Stimulated activated CD4-positive, alpha-beta T cell treated with anti-CD3 and anti-CD28 coated beads, TNF-alpha, amount 100 ng/mL, for 1 hour (primary cell): ENCODE measurements at places on chromosomes 16 and 17.

GRCh38 chr17:14942526-14943190 is 322.5 kb downstream of the PMP22 start:
- DNase-seq: no peak

GRCh38 chr17:43830510-43831140 is 2.3 kb downstream of the MPP3 start:
- DNase-seq: no peak

GRCh38 chr17:7647018-7647417 is 3.7 kb upstream of the ATP1B2 start:
- no peak for DNase-seq

DNA sequence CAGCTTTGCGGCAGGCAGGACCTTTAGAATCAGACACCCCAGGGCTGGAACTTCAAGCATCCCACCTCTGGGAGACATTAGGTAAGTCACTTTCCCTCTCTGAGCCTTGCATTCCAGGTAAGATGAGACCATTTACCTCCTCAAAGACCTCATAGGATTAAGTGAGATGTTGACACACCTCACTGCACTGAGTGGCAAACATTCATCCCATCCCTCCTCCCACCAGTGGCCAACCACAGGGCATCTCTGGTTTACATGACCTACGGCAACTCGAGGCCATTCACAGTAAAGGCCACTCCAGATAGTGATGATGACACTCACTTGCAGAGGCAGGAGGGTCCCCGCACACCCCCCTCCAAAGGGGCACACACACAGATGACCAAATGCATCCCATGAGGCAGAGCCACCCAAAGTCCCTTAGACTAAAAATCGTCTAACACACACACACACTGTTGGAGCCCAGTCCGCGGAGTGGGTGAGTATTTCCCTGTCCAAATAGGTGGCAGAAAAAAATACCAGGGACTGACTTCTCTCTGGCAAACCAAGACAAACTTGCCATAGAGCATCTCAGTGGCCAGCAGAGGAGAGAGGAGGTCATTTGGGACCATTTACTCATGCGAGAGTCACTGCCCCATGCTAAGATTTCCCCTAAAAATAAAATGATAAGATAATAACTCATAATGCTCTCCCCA is 454.9 kb downstream of the SOX9 start:
- DNase-seq: no peak

- DNase-seq: no peak
Measured at GRCh38 chr16:1182316-1182671, 29.4 kb downstream of the CACNA1H start.

GRCh38 chr17:77083531-77083930 is 57.2 kb upstream of the SEC14L1 start:
- no peak for DNase-seq

DNA sequence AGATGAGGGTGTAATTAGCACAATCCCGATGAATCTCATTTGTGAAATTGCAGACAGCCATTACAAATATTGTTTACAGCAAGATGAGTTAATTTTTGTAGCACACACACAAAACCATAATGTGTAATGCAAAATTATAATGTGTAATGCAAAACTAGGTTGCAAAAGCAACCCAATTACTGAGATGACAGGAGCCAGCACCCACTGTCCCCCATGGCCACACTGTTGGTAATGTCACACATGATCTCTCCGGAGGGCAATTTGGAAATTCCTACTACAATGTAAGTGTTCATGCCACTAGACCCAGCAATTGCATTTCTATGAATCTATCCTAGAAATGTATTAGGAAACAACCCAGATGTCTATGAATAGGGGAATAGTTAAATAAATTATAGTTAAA is 76.9 kb downstream of the MARF1 start:
- DNase-seq: no peak

DNA sequence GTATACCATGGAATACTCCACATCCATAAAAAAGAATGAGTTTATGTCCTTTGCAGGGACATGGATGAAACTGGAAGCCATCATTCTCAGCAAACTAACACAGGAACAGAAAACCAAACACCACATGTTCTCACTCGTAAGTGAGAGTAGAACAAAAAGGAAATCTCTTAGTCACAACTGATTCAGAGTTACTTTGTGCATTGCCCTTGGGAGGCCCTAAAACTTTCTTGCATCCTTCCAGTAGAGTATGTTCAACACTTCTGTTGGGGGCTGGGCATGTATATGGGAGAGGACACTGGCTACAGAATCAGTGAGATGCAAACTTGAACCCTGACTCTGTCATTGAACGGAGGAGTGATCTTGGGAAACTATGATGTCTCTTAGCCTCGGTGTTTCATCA is 147.4 kb upstream of the IRX5 start:
- no peak for DNase-seq

- peak; percentile 1 for DNase-seq
Measured at GRCh38 chr16:26598061-26598460, 468.7 kb upstream of the C16orf82 start.

GRCh38 chr17:43556292-43556691 is 10.2 kb upstream of the ETV4 start:
- DNase-seq: no peak

DNA sequence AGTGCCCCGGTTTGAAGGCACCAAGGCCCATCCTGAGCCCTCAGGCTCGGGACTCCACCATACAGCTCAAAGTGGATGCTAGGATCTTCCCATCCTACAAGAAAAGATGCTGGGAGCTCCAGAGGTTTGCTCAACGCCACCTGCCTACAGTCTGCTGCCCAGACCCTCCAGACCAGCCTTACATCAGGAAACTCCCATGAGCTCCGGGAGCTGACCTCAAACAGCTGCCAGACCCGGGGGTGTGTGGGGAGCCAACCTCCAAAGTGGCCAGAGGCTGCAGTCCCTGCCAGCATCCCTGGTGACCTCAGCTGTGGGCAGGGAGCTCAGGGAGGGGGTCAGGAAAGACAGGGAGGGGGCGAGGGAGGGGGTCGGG is 43.8 kb downstream of the C16orf82 start:
- DNase-seq: no peak

DNA sequence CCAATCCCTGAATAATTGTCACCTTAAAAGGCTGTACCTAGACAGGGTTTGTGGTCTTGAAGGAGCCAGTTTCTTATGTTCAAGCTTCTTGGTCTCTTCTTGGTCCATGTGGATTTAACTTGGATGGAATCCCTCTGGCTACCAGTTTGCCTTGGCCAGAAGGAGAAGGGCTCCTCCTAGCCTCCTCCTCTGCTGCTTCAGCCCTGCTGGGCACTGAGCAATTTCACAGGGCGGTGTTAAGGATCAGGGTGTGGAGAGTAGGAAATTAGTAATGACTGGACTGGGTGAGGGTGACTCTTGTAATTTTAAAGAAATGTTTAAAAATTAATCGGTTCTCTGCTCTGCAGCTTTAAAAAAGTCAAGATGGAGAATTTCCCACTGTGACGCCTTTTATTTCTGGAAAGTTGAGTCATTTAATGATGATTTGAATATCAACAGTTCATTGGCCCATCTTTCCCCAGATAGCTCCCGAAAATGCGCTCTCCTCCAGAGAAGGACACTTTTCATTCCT is 96.4 kb downstream of the MSI2 start:
- DNase-seq: no peak

DNA sequence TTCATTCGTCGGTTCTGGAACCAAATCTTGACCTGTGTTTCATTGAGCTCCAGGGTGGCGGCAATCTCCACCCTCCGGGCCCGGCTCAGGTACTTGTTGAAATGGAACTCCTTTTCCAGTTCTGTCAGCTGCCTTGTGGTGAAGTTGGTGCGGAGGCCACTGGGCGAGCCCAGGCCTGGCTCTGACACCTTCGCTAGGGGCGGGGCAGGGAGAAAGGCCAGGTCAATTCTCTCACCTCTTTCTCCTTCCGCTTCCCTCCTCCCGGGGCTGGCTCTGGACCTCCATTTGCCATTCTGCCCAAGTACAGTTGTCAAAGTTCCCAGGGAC is 1.2 kb downstream of the HOXB1 start:
- DNase-seq: no peak

DNA sequence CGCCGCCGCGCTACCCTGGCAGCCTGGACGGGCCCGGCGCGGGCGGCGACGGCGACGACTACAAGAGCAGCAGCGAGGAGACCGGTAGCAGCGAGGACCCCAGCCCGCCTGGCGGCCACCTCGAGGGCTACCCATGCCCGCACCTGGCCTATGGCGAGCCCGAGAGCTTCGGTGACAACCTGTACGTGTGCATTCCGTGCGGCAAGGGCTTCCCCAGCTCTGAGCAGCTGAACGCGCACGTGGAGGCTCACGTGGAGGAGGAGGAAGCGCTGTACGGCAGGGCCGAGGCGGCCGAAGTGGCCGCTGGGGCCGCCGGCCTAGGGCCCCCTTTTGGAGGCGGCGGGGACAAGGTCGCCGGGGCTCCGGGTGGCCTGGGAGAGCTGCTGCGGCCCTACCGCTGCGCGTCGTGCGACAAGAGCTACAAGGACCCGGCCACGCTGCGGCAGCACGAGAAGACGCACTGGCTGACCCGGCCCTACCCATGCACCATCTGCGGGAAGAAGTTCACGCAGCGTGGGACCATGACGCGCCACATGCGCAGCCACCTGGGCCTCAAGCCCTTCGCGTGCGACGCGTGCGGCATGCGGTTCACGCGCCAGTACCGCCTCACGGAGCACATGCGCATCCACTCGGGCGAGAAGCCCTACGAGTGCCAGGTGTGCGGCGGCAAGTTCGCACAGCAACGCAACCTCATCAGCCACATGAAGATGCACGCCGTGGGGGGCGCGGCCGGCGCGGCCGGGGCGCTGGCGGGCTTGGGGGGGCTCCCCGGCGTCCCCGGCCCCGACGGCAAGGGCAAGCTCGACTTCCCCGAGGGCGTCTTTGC is 3.1 kb downstream of the HIC1 start:
- no peak for DNase-seq

DNA sequence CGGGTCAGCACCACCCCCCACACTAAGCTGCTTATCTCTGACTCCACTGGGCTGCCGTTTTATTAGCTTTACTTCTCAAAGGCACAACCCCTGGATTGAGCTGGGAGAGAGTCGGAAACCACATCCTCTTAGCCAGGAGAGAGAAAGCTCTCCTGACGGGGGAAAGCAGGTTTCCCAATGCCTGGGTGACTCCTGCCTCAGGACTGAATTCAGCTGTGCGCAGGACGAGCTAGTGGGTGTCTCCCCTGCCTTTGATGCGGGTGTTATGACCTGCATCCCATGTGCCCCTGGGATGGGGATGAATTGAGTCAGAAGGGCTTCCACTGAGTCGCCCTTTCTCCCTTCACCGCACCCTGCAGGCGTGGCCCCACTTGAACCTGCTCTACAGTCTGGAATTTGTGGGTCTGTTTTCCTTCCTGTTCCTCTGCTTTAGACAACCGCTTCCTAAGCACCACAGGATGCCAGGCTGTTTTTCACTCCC is 819.2 kb upstream of the EEF2KMT start:
- no peak for DNase-seq

DNA sequence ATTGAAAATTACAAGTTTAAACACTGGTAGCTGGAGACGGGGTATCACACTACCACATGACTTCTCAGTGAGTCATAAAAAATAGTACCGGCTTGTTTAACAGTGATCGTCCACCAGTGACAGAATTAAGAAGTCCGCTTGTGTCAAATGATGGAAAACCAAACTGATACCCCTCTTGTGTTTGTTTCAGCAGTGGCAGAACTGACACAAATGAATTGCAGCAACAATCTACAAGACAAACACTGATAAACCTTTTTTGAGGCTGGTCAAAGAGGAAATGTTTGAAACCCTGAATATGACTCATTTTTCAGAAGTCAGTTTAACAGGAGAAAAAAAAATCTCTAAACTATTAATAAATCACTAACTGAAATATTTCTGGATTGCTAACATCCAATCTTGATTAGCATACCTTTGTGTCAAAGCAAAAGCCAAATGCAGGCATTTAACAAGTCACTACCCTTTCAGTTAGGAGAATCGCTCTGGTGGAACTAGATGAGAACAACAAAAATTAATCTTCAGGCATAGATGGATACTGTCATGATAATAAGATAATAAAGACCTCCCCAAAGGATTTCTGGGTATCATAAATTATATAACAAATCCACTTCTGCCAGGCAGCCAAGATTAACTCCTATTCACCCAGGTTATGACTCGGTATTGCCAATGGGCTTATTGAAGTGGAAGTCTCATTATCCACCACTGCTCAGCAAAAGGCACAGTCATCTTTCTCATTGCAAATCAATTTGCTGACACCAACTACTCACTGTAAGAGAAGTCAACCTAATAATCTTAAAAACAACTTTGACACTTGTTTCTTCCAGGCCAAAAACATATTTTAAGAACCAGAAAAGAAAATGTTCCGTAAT is 20.8 kb downstream of the DCUN1D3 start:
- no peak for DNase-seq

DNA sequence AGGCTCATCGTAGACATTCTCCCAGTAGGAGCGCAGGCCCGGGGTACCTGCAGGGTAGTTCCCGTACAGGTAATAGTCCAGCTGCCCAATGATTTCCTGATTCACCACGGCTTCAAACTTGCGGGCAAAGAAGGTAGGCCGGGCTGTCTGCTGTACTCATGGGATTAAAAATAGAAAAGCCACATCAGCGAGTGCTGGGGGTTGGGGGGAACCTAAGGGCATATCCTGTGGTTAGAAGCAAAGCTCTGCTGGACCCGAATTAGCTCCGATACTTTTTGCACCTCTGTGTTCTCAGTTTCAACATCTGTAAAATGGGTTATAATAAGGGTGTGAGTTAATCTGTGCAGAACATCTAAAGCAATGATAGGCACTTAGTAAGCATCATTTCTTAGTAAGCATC is 336.2 kb downstream of the XYLT1 start:
- DNase-seq: no peak

- DNase-seq: no peak
Measured at GRCh38 chr17:17161121-17161520, 45.0 kb downstream of the PLD6 start.

DNA sequence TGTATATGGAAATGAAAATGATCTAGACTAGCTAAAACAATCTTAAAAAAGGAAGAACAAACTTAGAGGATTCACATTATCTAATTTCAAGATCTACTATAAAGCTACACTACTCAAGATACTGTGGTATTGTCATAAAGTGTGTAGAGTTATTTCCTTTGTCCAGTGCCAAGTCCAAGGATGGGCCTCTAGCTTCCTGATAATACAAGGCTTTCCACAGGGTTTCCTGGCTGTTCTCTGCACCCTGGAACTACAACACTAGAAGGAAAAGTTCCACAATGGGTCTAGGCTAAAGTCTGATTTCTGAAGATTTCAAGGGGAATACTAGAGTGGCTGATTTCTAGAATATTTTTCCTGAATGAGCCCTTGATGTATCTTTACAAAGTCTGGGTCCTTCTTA is 34.2 kb downstream of the TBC1D3B start:
- no peak for DNase-seq

DNA sequence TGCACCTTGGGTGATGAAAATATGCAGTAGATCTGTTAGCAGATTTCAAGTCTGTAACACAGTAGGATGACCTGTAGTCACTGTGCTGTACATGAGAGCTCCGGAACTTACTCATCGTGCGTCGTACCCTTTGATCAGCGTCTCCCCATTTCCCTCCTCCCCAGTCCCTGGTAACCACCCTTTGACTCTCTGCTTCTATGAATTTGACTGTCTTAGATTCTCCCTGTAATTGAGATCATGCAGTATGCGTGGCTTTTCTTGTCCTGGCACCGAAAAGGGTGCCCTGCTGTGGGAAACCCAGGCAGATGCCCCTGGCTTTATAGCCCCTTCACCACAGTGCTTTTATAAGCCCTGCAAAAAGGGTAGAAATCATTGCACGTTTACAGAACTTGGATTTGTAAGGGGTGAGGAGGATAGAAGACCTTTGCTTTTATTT is 20.5 kb downstream of the CLEC16A start:
- no peak for DNase-seq
